NCI-H1417 (cell line): ENCODE measurements at places on chromosomes 7 and 10.

DNA sequence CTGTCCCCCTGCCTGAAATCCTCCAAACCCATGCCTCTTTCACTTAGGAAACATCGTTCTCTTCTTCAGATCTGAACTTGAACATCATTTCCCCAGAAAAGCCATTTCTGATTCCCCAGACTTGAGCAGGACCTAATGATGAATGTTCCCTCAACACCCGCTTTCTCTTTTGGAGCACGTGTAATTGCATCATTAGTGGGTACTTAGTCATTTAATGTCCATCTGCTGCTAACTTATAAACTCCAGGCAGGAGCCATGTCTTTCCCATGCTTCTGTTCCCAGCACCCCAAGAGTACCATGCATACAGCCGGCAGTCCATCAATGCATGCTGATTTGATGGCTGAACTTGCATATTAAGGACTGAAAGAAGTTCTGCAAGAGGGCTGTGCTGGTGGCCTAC lies 36.5 kb upstream of the ECHDC3 start:
- no peak for DNase-seq

DNA sequence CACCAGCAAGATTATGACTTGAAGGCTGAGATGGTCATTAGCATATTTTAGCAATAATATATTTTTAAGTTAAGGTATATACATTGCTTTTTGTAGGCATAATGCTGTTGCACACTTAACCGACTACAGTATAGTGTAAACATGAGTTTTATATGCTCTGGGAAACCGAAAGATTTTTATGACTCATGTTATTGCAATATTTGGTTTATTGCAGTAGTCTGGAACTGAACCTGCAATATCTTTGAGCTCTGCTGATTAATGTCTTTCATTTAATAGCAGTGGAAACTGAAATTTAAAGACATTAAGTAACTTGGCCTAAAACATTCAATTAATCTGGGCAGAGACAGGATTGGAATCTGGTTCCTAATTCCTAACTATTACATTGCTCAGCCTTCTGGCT lies 266.7 kb upstream of the PLXDC2 start:
- DNase-seq: no peak

DNA sequence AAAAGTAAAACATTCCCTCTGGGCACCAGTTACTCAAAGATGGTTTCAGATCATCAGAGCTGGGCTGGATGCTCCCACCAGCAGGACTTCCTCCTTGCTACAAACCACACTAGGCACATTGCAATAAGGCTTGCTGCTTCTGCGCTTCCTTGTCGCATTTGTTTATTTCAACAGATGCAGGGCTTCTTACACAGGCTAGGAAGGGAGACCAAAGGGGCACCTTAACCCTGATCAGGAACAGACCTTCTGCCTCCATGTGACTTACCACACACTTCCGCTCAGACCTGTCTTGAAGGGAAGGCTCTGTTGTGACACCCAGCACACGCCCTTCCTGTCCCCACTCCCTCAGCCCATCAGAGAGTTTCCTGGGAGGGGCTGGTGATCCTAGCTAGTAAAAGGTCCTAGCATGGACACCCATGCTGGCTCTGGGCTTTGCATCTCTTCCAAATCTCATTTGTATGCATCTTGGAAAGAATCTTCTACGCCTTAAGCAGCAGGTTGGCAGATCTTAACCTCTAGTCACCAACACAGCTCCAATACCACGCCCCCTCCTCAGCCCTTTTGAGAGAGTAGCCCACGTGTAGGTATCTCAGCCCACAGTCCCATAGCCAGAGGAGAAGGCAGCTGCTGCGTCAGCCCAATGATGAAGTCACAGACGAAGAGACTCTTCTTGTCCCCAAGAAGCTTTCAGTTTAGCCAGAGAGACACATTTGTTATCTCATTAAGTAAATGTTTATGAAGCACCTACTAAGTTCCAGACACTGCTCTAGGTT lies 47.1 kb upstream of the SVIL start:
- DNase-seq: no peak

DNA sequence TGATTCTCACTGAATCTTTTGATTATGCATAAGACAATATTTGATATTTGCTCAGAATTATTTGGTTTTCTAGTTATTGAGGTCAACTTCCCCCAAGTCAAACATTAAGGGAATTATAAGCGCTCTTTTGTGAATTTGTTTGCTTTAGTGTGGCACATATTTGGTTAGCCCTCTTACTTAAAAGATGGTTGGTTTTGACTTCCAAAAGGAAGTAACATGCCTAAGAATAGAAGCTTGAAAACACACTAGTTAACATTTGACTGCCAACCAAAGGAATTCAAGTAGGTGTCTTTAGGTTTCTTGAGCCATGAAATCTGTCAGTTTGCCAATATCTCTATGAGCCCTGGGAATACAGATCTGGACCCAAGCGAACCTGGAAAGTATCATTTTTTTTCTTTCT lies 24.9 kb downstream of the STEAP4 start:
- no peak for DNase-seq
